Head of caudate nucleus (tissue), 42 donors: ENCODE measurements at places on chromosomes 12 and 14.

- no peak for DNase-seq
These were observed 2.7 kb downstream of the CHD4 start for GRCh38 chr12:6604259-6605029.

GRCh38 chr12:47270782-47271664, 191.3 kb upstream of the AMIGO2 start:
- no peak for DNase-seq

- DNase-seq = no peak
These were observed 8.3 kb upstream of the MTA1 start for GRCh38 chr14:105411017-105411941.

DNA sequence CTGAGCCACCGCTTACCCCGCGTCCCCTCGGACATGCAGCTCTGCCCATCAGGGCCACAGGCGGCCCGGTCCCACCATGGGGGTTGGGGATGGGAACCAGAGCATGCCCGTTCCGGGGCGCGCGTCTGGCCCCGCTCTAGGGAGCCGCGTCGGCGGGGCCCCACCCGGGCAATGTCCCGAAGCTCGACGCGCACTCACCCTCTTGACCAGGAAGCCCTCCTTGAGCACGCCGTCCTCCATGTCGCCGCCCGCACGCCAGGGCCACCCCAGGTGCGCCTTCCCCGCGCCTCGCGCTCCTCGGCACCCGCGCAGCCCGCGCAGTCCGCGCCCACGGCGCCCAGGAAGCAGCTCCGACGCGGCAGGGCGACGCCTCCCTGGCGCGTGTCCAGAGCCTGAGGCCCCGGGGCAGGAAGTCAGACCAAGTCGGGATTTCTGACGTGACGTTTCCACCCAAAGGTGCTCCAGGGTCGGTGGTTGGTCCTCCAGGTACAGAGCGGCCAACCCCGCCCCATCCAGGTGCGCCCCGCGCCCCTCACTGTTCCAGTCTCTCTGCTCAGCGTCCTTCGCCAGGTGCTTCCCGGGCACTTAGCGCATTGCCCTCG, at the start of gene PLEK2:
TSS of gene PLEK2 (minus strand) at position 346 of the 602 bp plus-strand sequence. CDS start at position 240, 106 bp downstream.
- DNase-seq = no peak

DNA sequence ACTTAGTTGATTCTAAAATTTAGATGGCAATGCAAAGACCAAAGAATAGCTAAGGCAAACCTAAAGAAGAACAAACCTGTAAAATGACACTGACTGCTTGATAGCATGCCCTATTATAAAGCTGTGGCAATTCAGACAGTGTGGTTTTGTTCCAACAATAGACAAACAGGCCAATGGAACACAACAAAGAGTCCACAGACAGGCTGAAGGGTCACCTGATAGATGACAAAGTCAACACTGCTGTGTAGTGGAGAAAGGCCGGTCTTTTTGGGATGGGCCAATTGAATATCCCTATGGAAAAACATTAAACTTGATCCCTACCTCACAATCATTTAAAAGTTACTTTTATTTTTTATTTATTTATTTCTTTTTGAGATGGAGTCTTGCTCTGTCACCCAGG, 33.8 kb upstream of the SLC25A3 start:
- DNase-seq = peak; percentile 58

GRCh38 chr12:39905152-39905551, 200.7 kb downstream of the SLC2A13 start:
- DNase-seq = peak; percentile 51

DNA sequence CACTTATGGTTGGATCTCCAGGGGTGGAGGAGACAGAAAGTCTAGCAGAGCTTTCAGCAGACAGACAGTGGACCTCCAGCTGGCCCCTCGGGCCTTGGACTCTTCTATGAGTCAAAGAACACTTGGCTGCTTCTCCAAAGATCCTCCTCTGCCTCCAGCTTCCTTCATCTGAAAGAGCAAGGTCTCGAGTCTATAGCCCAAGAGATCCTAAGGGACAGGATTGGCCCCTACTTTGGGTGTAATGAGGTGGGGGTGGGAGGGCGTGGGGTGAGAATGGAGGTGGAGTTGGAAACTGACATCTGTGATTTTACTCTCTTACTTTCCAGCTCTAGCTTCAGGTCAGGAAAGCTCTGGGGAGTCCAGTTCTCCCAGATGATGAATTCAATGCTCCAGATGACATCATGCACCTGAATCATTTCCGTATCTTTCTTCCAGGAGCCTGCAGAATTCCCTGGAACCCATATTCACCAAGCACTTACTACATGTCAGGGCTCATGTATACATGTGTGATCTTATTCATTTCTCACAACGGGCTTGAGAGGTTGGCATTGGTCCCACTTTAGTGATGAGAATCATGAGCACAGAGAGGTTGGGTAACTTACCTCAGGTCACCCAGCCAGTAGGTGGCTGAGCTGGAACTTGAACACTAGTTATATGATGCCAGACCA, 10.2 kb upstream of the PGF start:
- no peak for DNase-seq

DNA sequence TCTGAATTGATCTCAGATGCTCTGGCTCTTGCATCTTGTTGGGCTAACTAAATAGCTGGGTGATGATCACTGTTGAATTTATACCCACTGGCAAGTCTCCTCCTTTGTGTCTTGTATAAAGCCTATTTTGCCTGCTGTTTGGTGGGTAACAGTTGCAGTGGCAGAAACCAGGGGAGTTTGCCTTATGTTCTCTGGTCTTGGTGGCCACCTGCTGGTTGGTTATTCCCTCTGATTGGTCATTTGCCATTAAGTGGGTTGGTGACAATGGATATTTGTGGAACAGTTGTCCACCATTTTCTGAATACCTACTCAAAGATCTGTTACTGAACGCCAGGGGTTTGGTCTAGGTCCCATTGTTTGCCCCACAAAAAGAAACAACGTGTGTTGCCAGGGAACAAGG, 52.1 kb downstream of the AVPR1A start:
- no peak for DNase-seq

GRCh38 chr12:101919447-101919846, 42.1 kb downstream of the DRAM1 start:
- DNase-seq = no peak

DNA sequence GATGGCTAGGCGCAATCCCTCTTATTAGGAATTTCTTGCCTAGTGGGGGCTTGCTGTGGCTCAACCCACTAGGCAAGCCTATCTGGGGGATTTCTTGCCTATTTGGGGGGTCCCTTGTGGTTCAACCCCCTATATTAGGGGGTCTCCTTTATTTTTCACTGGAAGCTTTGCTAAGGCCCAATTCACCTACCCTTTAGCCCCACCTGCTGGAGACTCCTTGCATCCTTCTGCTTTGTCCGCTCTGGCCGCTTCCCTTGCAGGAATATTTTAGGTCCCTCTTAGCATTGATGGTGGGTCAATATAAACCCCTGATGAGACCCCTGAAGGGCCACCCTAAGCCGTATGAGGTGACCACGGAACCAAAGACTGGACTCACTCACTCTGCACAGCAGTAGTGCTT, 1552.1 kb downstream of the AACS start:
- no peak for DNase-seq

DNA sequence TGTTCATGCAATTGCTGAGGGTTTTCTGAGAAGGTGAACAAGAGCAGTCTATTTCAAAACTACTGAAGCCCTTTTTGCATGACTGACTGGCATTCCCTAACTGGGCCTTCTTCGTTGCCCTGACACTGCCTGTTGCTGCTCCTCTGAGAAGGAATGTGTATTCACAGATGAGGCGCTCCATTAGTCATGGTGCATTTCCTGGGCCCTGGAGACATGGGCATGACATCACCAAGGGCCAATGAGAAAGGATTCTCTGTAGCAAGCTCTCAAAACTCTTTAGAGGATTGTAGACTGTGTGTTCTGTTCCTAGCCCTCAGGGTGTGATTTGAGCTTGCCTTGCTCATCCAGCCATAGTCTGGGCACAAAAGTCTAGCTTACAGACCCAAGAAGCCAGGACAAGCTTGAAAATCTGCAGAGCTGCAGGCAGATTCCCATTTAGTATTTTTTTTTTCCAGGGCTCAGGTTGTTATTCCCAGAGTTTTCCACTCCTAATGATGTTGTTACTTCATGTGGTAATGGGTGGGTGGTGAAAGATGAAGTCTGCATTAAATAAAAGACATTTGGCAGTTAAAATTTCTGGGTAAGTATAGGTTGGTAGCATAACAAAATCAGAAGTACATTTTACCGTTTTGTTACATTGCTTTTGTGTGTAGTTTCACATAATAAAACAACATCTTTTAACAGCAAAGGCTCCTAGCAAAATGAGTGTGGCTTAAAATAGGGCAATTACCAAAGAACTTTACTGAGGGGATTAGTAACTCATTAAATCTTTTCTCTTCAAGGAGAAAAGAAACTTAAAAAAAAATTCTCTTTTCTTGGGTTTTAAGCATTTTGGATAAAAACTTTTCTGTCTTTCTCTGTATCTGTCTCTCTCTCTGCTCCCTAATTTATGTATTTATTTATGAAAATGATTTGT, 318.4 kb downstream of the RAD51B start:
- peak; percentile 77 for DNase-seq

- DNase-seq = no peak
These were observed 19.6 kb downstream of the FNTB start for GRCh38 chr14:65006261-65006721.

- DNase-seq = no peak
These were observed 2.1 kb upstream of the TUBA1A start for GRCh38 chr12:49190974-49191373.

GRCh38 chr14:89899917-89900663, 54.4 kb downstream of the EFCAB11 start:
- DNase-seq = peak; percentile 50

DNA sequence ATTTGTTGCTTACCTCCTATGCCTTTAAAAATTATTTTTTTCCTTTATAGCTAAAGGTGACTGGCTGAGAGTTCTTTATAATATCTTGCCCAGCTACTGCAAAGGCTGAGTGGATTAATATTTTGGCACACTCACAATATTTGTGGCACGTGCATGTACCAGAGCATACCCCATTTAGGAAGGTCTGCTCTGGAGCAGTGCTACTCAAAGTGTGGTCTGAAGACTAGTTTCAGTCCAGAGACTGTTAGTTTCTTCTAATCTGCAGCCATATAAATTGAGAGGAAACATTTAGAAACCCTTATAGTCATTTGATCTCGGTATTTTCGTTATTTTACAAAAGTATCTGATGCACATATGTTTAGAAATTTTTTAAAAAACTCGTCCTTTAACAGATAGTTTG, 51.0 kb downstream of the IFT81 start:
- no peak for DNase-seq

DNA sequence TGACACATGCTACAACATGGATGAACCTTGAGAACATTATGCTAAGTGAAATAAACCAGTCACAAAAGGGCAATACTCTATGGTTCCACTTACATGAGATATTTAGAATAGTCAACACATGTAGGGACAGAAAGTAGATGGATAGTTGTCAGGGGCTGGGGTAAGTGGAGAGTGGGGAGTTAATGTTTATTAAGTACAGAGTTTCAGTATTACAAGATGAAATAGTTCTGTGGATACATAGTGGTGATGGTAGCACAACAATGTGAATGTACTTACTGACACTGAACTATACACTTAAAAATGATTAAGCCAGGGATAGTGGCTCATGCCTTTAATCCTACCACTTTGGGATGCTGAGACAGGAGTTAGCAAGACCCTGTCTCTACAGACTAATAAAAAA, 8.7 kb downstream of the NUP107 start:
- no peak for DNase-seq

- DNase-seq = no peak
These were observed 134.2 kb upstream of the SLCO1C1 start for GRCh38 chr12:20560935-20561334.

- no peak for DNase-seq
These were observed 20.0 kb upstream of the TCP11L2 start for GRCh38 chr12:106282457-106283097.

- no peak for DNase-seq
These were observed 9.8 kb downstream of the GNPNAT1 start for GRCh38 chr14:52781629-52782028.

- DNase-seq = no peak
These were observed 340.3 kb upstream of the PDE3A start for GRCh38 chr12:20028033-20028432.

DNA sequence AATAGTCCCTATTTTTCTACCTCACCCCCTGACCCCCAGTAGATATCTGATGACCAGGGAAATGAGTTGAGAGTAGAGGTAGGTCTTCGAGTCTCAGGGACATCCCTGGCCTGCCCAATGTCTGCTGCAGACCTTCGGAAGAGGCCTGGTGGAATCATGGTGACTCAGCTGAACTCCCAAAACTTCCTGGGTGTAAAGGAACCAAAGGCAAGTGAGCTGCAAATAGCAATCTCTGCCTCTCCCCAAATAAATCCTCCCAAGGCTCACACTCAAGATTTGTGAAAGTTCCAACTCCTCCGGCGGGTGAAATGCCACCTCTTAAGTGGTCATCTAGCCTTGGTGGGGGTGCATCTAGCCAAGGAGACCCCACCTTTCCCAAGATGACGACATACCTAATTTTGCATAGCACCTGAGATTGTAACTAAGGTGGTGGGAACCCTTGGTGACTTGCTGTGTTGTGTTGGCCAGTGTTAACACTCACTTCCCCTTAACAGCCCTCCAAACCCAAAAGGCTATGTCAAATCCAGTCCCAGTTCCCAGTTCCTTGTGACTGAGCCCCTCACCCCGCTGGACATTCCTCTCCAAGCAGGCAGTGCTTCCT, 6.3 kb downstream of the ZFP36L1 start:
- DNase-seq = no peak

GRCh38 chr14:103191844-103192243, 68.6 kb downstream of the TNFAIP2 start:
- DNase-seq = no peak

DNA sequence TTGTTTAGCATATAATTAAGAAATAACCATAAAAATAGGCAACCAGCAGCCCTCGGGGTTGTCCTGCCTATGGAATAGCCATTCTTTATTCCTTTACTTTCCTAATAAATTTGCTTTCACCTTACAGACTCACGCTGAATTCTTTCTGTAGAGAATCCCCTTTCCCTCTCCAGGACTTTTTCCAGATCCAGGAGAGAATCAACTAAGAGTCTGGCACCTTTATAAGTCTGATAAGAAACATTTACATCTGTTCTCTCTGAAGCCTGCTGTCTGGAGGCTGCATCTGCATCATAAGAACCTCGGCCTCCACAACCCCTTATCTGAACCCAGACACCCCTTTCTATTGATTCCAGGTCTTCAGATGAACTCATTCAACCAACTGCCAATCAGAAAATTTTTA, 32.3 kb downstream of the RIMBP2 start:
- no peak for DNase-seq

DNA sequence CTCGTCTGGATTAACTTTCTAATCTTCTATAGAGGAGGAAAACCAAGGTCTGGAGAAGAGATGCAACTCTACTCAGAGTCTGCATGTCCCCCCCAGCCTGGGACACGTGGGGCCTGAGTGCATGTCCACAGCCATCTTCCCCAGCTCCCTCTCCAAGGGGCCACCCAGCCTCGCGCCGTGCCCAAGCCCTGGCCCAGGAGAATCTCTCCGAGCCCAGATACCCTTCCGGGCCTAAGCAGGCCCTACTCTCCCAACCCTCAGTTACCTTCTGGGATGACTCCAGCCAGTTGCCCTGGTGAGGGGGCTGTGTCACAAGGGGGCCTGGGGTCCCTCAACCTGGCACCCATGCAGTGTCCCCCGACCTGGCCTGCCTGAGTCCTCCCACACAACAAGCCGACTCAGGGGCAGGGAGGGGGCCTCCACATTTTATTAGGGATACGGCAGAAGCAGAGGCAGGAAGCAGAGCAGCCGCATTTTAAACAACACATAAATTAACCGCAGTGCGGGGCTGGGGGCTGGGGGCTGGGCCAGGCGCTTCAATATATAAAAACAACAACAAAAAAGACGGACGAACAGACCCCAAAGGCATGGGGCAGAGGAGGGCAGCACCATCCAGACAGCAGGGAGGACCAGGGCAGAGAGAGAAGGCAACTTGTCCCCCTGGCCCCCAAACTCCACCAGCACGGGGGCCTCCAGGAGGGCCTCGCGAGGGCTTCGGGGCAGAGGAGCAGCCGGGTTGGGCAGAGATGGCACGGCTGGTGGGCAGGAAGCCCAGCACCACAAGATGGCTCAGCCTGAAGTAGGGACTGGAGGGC, 37.3 kb downstream of the NCKAP5L start:
- no peak for DNase-seq
